ENCODE measurements at places on chromosomes 6 and 20.

DNA sequence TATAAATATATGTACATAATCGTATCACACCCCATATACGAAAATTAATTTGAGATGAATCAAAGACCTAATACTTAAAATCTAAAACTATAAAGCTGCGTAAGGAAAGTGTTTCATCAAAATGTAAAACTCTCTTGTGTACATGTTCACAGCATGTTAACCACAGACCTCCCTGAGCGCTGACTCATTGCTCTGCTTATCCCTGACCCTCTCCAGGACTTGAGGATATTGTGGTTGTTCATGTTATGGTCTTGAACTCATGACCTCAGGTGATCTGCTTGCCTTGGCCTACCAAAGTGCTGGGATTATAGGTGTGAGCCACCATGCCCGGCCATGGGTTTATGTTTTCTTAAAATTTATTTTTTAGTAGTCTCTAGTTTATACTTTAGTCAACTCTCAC lies 14.2 kb downstream of the FAM83B start:
- DNase-seq = no peak

DNA sequence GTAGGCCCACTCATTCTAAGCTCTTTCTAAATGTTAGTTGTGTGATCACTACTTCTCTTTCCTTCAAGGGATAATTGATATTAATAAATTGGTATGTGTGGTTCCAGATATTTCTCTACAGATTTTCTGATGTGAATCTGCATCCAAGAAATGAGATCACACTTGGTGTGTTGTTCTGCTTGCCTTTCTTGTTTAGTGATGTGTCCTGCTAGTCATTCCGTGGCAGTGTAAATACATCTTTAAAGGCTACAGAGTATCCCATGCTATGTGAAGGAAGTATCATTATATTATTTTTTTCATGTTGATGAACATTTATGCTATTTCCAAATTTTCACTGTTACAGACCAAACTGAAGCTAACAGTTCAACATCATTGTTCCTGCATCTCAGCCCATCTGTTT lies 13.2 kb downstream of the CDH26 start:
- DNase-seq = no peak

GRCh38 chr6:107917451-107918375 lies 40.3 kb downstream of the SEC63 start:
- DNase-seq = peak; percentile 14

DNA sequence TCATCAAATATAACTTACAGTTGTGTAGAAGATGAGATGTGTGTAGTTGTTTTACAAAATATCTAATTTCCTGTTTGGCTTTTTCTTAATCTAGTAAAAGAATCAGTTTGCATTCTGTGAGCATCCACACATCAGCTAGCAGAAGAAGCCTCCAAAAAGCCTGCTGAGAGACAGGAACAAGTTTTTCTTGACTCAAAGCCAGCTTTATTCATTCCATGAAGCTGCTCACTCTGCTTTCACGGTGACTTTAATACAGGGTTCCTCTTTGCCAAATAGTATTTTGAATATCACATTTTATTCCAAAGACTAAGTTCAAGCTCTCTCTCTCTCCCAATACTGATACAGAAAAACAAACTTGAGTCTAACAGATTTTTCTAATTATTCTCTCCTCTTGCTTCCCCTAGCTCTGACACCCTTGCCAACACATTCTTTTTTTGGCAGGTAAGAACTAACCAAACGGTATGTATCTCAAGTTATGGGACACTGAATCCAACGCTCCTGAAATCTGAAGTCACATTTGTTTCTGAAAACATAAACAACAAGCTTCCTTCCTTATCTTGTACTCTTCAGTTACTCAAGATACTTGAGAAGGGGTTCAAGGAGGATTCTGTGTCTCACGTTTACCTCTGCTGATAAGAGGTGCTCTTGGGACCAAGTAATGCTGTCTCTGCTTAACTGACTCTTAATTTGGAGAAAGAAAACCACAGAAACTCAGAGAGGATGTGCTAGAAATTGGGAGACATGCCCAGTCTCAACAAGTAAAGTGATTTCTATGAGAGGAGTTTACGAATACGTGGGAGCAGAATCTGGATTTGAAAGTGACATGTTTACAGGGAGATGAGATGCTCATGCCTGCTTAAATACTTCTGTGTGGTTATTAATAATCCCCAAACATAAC lies 184.2 kb upstream of the SPTLC3 start:
- no peak for DNase-seq

DNA sequence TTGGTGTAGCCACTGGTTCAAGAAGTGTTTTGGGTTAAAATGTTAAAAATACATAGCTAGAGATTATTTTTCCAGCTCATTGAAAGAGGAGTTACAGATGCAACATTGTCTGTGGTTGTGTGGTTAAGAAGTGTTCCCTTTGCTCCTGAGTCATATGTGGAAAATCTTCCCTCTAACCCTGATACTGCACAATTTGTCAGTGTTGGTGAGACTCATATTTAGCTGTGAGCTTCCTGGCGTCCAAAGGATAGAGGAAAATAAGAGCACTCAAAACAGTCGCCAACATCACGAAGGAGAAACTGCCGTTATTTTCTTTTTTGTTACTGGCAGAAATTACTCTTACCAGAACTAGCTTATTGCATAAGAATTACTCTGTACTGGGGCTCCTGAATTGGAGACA lies 250.4 kb downstream of the CDH4 start:
- no peak for DNase-seq

DNA sequence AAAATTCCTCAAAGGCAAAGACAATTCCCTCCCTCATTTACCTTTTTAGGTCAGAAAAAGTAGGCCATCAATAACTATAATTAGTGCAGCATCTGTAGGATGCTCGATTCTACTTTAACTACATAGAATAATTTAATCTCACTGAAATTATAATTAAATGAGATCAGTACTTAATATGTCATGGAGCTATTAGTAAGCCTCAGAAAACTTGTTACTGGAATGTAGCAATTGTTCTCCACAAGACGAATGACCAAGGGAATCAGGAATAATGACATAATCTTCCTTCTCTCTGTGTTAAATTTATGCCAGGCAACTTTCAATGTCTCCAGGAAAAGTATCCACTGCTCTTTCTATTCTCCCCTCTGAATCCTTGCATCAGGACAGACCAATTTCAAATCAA lies 34.1 kb downstream of the SESN1 start:
- no peak for DNase-seq

GRCh38 chr20:11094196-11094595 lies 420.4 kb upstream of the JAG1 start:
- no peak for DNase-seq

DNA sequence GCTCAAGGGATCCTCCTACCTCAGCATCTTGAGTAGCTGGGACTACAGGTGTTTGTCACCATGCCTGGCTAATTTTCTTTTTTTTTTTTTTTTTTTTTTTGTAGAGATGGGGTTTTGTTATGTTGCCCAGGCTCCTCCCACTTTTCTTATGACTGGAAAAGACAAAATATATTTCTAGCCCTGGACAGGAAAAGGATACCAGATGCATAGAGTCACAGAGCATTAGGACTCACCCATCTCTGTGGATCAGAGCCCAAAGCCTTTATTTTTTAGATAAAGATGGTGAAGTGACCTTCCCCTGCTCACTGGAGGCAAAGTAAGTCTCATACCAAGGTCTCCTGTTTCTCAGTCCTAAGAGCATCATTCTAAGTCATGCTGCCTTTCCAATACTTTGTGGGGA lies 3.4 kb downstream of the TRIM10 start:
- no peak for DNase-seq

DNA sequence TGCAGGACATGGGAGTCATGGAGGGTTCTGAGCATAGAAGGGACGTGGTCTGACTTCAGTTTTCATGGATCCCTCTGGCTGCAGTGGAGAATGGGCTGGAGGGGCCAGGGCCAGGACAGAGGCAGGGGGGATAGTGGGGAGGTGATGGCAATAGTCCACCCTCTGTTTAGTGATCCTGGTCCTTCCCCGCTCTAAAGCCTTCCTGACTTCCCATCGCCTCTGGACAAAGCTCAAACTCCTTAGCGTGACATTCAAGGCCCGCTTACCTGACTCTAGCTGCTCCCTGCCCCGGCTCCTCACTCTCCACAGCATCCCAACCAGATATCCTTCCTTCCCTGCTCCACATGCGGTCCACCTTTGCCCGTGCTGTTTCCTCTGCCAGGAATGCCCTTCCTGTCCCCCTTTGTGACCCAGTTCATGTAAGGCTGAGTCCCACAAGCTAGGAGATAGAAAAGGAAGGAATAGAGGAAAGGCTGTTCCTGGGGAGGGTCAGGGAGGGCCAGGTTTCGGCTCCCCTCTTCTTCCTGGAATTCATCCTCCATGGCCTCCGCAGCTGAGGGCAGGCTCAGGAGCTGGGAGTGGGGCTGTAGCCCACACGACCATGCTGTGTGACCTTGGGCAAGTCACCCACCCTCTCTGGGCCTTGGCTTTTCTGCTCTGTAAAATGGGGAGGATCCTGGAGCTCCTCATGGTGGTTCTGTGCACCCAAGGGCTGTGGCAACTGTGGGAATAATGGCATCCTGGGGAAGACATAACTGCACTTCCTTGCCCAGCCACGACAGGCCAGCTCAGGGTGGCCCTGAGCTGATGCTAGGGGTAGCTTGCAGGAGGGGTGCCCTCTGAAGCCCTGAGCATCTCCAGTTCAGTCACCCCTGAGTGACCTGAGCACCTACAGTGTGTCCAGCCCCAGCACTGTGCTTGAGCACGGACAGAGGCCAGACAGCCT lies 116.1 kb downstream of the CEBPB start:
- DNase-seq = no peak

DNA sequence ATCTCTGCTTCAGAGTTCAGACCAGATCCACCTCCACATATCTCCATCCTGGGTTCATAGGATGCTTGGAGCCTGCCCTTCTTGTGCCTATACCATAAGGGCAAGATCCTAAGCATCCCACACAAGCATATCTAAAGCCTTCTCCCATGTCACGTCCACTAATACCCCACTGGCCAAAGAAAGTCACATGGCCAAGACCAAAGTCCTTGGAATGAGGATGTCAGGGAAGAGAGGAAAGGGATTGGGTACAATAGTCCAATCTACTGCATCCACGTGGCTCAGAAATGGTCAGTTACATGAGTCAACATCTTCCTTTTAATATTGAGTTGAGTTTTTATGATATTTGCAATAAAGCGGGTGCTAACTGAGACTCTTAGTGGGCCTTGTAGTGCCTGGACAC lies 515.9 kb upstream of the SULF2 start:
- DNase-seq = no peak

DNA sequence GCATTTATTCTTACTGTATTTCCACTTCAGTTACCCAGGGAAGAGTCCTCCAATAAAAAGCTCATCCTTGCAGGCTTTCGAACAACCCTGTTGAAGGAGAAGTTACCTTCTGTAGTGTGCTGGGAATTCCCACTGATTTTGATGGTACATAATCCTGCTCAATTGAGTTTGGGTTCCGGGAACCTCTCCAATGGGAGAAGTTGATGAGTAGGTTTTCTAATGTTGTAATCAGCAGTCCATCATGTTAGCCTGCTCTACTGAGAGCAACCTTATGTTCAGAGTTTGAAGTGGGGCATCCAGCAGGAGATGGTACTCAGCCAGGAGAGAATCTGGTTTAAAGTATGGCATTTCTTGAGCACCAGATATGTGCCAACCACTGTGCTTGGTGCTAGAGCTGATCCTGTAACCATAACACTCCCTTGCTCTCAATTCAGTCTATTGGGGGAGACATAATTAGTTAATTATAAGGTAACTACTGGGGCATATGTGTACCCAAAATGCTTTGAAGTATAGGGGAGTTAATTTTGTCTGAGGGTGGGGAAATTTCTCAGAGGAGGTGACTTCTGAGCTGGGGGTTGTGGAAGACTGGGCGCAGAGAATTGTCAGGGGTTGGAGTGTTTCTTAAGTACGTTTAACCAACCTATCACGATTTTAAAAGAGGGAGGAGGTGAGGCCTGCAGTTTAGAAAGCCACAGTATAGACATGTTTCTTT lies 2.1 kb downstream of the TOP1 start:
- no peak for DNase-seq

- DNase-seq = no peak
Observed at GRCh38 chr6:4804095-4804494, 27.9 kb downstream of the CDYL start.

DNA sequence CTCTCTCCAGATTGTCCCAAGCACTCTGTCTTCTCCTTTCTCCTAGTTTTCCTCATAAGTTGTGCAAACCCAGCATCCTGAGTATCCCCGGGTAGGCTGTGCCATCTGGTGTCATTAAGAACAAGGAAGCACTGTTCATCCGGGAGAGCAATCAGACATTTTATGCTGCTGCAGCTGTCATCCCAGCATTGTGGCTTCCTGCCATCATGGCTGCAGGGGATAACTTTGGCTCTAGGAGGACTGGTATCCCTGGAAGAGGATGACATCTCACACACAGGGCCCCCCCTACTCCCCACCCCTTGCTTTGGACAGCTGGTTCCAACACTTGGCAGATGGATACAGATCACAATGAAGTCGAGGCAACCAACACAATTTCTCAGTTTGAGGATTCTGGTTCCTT lies 1195.1 kb upstream of the MAP3K7 start:
- DNase-seq = no peak

DNA sequence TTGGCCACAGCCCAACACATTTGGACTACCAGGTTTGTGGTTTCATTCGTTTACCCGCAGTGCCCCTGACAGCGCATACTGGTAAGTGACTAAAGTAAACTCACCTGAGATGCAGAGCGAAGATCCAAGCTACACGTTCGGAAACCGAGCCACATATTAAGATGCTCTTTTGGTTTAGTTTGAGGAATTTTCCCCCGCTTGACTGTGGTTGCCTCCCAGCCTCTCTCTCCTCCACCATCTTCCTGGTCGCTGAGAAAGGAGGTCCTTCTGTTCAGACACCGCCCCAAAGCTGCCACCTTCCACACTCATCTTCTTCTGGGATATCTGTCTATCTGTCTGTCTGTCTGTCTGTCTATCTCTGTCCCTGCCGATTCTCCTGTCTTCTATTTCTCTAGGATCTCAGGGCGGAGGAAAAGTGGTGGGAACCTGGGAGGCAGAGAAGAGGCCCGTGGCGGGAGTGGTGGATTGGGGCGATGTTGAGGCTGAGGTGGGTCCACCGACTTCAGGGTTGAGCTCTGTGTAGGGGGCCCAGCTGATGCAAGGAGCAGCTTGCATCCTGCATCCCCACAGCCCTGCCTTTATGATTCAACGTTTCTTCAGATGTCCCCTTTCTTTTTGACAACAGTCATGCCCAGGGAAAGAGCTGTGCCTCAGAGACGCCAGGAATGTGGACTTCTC lies 196.9 kb upstream of the ZNF184 start:
- DNase-seq = no peak

DNA sequence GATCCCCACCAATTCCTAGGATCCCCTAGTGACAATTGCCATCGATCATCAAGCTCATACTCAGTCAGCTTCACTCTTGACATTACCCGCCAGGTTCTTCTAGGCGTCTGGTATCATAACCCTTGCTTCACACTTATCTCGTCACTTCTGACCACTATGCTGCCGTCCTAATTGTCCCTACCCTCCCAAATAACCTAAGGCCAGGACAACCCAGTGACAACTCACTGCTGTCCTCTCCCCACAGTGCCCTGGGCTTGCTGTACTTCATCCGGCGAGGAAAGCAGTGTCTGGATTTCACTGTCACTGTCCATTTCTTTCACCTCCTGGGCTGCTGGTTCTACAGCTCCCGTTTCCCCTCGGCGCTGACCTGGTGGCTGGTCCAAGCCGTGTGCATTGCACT lies 3.7 kb downstream of the SYS1 start:
- no peak for DNase-seq

Measured in ELF-1 (cell line).